ENCODE measurements at places on chromosomes 7 and 10. TPM values are rescaled to one million over a fixed set of nuclear protein-coding genes. Genes with fewer than 3 reads are reported as not detected.

The C10orf88 gene
- 16.7 TPM for total RNA-seq

The PLXNA4 gene
- 111 TPM for total RNA-seq

The AGAP6 gene
- 37.6 TPM for total RNA-seq

The CLDN15 gene
- total RNA-seq = 55.1 TPM

The HOXA6 gene
- 1.1 TPM for total RNA-seq

The MINDY3 gene
- total RNA-seq = 38.6 TPM

The FGFR2 gene
- total RNA-seq = 8.4 TPM

The GRB10 gene
- 79.3 TPM for total RNA-seq

The SLC25A13 gene
- total RNA-seq = 24.4 TPM

The ELFN1 gene
- total RNA-seq = 4.3 TPM

- DNase-seq = no peak
Measured at GRCh38 chr10:104128214-104128613, 6.2 kb downstream of the SFR1 start.

DNA sequence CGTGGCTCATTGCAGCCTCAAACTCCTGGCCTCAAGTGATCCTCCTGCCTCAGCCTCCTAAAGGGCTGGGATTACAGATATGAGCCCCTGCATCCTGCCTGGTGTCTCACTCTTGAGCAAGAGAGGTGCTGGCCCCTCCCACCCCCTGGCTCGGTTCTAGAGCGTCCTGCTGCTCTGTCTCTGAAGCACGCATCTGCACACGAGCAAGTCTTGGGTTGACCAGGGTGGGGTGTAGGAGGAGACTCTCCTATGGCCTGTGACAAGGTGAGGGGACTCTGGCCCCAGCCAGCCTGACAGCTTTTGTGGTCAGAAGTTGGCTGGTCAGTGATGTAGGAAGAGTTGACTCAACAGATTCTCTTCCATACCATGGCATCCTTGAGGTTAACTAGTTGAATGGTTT is 110.7 kb upstream of the CARD11 start:
- DNase-seq = no peak

DNA sequence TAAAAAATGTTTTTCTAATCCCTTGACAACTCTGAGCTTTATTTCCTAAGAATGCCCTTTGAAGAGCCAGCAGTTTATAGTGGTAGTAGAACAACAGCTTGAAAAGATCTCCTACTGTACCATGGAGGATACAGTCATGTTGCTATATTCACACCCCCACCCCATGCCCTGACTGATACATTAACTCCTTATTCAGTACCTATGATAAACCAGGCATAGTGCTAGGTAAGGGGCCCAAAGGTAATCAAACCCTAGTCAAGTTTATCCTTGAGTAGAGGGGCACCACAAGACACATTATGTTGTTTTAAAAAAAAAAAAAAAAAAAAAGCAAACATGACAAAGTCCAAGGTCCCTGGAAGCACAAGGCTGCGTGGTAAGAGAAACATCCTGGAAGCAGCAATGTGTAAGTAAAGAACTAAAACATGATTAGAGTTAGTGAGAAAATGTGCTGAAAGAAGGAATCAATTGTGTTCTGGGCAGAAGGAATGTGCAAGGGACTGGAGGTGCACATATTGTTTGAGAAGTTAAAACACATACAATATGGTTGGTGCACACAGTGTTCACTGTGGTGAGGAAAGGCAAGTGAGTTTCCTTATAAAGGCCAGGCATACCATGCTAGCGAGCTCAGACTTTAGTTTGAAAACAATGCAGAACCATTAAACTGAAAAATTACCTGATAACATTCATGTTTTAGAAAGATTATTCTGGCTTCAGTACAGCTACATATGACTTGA is 51.2 kb downstream of the PDE1C start:
- no peak for DNase-seq

- DNase-seq = no peak
Measured at GRCh38 chr10:34356463-34356862, 458.6 kb downstream of the PARD3 start.

GRCh38 chr10:71644307-71645180 is 75.0 kb downstream of the C10orf105 start:
- no peak for DNase-seq

DNA sequence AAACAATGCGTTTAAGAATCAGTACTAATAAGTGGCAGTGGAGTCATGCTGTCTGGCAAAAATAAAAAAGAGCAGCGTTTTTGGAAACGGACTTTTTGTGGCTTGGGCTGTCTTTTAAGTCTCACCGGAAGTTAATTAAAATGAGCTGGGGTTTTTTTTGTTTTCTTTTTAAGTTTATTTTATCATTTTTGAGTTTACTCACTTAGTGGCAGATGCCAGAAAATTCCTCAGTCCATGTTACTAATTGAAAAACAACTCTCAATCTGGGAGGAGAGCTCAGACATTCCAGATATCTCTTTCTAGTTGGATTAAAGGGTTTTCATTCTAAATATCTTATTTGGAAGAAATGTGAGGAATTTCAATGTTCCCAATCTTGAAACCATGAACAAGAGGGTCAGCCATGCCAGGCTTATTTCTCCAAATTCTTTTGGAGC is 133.8 kb upstream of the AGR3 start:
- no peak for DNase-seq

- DNase-seq = no peak
Measured at GRCh38 chr7:1242256-1242605, 9.6 kb downstream of the UNCX start.

DNA sequence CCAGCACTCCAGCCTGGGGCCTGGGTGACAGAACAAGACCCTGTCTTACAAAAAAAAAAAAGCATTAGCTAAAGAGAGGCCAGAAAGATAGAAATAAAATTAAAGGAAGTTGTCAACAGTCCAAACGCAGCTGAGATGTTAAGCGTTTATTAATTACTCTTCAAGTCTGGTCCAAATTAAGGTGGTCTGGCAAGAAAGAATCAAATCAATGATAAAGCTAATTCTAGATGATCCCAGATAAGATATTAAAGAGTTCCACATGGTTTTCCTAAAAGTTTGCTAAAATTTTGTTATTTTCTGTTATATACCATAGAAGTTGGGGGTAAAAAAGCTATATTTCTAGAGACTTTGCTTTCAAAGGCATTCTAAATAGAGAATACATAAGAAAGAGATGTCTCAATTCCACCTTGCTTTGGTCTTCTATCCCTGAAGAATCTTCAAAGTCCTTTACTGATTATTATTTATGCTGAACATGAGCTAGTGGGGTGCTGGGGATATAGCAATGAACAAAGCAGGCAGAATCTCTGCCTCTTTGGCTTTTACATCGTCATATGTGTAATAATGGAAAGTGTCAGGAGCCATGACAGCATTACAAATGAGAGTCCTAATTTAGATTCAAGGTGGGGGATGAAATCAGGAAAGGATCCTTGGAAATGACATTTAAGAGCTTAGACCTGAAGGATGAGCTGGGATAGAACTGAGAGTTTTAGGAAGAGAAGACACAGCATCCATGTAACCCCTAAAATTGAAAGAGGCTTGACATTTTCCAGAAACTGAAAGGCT is 23.4 kb downstream of the FRA10AC1 start:
- DNase-seq = no peak

GRCh38 chr7:35909870-35910357 is 109.1 kb downstream of the SEPTIN7 start:
- DNase-seq = no peak

- DNase-seq = no peak
Measured at GRCh38 chr7:45443263-45443662, 130.9 kb upstream of the ADCY1 start.

GRCh38 chr10:48800007-48800675 is 115.5 kb downstream of the WDFY4 start:
- DNase-seq = no peak

GRCh38 chr7:157719008-157719682 is 382.3 kb downstream of the DNAJB6 start:
- DNase-seq = no peak

DNA sequence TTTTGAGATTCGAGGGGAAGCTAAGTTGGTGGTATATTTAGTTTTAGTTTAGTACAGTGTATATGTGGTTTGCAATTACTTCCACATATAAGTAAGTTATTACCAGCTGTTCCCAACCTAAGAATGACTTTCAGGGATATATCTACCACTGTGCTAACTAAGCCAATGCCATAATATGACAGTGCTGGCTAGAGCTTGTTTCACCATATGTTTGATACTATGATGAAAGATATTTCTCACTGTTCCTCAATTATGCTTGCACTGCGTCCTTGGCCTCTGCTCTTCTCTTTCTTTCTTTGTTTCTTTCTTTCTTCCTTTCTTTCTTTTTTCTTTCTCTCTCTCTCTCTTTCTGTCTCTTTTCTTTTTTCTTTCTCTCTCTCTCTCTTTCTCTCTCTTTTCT is 113.8 kb upstream of the SKAP2 start:
- no peak for DNase-seq

DNA sequence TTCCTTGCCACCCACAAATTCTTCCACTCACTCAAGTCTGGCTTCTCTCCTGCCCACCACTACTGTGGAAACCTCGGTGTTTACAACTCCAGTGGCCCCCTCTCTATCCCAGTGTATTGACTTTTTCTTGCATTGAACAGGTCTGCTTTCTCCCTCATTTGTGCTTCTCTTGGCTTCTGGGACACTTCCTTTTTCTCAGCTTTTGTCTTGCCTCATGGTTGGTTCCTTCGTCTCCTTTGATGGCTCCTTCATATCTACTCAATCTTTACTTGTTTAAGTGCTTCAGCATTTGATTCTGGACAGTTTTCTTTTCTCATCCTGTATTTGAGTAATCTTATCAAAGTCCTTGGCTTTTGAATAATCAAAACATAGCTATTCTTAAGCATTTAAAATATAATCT is 35.9 kb upstream of the FAM3C start:
- no peak for DNase-seq

- no peak for DNase-seq
Measured at GRCh38 chr10:14294347-14295059, 36.2 kb downstream of the FRMD4A start.

DNA sequence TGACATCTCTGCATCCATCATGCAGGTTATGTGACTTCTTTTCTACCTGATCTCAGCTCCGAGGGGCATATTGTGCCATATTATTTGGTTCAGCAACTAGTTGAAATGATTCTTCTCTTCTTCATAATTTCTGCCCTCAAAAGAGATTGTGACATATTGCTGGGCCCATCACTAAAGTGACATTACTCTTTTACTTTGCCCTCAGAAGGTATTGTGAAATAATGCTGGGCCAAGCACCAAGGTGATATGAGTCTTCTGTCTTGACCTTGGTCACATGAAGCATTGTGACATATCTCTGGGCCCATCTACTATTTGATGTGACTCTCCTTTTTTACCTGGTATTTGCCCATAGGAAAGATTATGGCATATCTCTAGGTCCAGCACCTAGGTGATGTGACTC is 33.9 kb upstream of the ZNF107 start:
- no peak for DNase-seq

GRCh38 chr7:80002865-80003264 is 131.8 kb upstream of the GNAI1 start:
- no peak for DNase-seq

GRCh38 chr10:125523347-125523746 is 159.6 kb downstream of the TEX36 start:
- no peak for DNase-seq

DNA sequence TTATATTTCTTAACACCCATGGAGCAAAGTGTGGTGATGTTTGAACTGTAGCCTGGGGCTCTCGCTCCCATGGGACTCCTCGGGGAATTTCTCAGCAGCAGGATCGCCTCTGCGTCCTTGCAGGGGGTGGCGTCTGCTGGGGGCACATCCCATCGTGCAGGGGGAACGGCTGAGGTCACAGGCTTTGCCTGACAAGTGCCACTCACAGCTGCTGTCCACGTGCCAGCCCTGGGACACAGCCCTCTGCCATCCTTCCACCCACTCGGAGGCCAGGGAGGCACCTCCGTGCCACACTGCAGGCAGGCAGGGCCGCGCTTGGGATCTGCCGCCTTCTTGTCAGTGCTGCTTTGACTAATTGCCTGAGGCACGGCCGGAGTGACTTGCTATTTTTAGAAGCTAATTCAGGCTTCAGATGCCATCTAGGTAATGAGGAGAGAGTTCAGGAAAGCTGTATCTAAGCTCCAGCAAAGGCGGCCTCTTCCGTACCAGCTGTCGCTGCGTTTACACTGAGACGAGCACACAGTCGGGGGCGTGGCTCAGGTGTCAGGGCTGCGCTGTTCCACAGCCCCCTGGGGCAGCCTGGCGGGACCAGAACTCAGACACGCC is 45.7 kb downstream of the PITRM1 start:
- DNase-seq = no peak

- no peak for DNase-seq
Measured at GRCh38 chr10:18400201-18400905, 251.0 kb downstream of the NSUN6 start.

GRCh38 chr7:1430056-1430845 is 29.0 kb downstream of the MICALL2 start:
- DNase-seq = no peak

- no peak for DNase-seq
Measured at GRCh38 chr10:48638739-48639527, 34.1 kb upstream of the ARHGAP22 start.

DNA sequence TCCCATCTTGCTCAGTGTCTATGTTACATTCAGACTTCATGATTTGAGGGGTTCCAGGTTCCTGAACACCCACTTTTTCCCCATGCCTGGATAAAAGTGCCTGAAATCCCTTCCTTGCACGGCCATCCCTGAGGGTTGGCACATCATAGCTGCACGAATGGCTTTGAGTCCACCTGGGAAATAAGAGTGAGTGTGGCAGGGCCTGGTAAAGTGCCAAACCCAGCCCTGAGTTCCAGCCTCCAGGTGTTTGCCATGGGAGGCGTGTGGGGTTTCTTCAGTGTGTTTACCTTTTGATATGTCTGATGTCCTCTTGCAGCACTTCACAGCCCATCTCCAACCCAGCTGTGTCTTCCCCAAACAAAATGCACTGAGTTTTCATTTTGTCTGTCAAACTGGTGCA is 145.7 kb downstream of the PAXIP1 start:
- no peak for DNase-seq

DNA sequence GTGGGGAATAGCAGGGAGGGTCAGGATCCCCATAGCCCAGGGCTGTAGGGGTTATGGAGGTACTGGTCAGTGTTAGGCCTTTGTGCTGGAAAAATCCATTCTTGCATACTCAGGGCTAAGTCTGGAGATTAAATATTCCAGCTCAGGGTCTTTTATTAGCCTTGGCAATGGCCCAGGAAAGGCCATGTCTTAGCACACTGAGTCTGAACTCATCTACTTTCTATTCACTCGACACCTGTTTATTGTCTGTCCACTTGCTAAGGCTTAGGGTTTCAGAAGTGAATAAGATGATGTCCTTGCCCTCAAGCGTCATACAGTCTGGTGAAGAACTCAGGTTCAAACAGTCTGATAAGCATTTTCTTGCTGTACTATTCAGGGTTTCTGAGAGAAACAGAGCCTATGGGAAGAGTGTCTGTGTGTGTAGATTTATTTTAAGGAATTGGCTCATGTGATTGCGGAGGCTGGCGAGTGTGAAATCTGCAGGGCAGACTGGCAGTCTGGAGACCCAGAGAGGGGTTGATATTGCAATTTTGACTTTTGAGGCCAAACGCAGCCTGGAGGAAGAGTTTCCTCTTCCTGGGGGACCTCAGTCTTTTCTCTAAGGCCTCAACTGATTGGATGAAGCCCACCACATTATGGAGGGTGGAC is 135.8 kb downstream of the RAMP3 start:
- no peak for DNase-seq
